ENCODE measurements at places on chromosomes 1 and 21. TPM values are rescaled to one million over a fixed set of nuclear protein-coding genes. Genes with fewer than 3 reads are reported as not detected.

The DCST2 gene
- not detected for total RNA-seq

The ACTN2 gene
- not detected for total RNA-seq

The BTBD8 gene
- total RNA-seq: 2.1 TPM

The HSPB7 gene
- total RNA-seq: not detected

The CAMK1G gene
- total RNA-seq: not detected

The CCDC190 gene
- total RNA-seq: 0.93 TPM

The ALX3 gene
- total RNA-seq: not detected

The FALEC gene
- not detected for total RNA-seq

The SLC6A9 gene
- 5.6 TPM for total RNA-seq

The FBLIM1 gene
- 137 TPM for total RNA-seq

The TNFAIP8L2 gene
- total RNA-seq: 1.1 TPM

The S100A6 gene
- 1,133 TPM for total RNA-seq

The SH2D1B gene
- total RNA-seq: 0.20 TPM

The SDC3 gene
- 11.9 TPM for total RNA-seq

The C8B gene
- total RNA-seq: not detected

The ANGPTL7 gene
- not detected for total RNA-seq

The IFNLR1 gene
- total RNA-seq: not detected

The RGS7 gene
- 0.30 TPM for total RNA-seq

The RO60 gene
- total RNA-seq: 69.1 TPM

The MINDY1 gene
- 7.1 TPM for total RNA-seq

The UBL4B gene
- total RNA-seq: not detected

The TTLL7 gene
- 3.9 TPM for total RNA-seq

The ARHGEF10L gene
- 0.47 TPM for total RNA-seq

The LCE6A gene
- total RNA-seq: not detected

The AKR7A3 gene
- total RNA-seq: 0.89 TPM

The RNF223 gene
- not detected for total RNA-seq

The RAB42 gene
- 2.1 TPM for total RNA-seq
